ENCODE measurements at places on chromosomes 2 and 18. TPM values are rescaled to one million over a fixed set of nuclear protein-coding genes. Genes with fewer than 3 reads are reported as not detected.

LGALSL gene
- total RNA-seq: 2.1 TPM

DSG4 gene
- total RNA-seq: not detected

DCC gene
- not detected for total RNA-seq

ATP5F1A gene
- total RNA-seq: 287 TPM

APCDD1 gene
- not detected for total RNA-seq

DPYSL5 gene
- not detected for total RNA-seq

GRCh38 chr18:74288730-74289129 is 3.0 kb downstream of the CYB5A start:
- DNase-seq: no peak

DNA sequence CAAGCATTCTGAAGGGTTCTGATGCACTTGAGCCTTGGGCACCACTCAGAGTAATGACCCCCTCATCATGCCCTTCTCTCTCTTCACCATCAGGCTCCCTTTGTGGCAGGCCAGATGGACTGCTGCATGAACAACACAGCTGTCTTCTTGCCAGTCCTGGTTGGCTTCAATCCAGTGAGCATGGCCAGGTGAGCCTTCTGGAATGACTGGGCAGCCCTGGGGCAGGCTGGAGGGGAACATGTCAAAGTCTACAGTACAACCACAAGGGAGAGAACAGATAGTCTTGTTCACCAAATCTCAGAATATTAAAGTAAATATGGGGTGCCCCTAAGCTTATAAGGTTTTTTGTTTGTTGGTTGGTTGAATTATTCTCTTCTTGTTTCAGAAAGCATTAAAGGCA is 4.4 kb downstream of the GCKR start:
- no peak for DNase-seq

DNA sequence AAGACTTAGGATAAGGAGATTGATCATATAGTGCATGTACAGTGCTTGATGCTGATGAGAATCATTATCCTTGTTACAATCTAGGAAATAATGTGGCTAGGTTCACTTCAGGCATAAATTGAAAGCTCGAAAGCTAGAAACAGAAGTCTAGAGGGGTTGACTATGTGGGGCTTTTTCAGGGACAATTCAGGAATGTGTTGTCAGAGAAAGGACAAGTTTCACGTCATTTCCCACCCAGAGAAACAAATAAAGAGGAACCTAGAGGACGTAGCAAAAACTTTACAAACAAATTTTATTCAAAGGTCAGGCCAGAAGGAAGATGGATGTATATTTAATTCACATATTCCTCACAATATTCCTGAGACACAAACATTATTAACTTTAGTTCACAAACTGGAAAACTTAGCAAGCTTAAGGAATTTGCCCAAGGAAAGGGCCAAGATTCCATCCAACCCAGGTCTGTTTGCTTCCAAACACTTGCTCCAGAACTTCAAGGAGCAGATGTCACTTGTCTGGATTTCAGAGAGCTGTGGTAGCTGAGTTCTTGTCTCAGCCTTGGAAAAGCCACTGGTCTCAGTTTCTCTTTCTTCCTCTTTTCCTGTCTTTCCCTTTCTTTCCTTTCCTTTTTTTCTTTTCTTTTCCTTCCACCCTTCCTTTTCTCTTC is 7.4 kb downstream of the CYRIA start:
- DNase-seq: no peak

DNA sequence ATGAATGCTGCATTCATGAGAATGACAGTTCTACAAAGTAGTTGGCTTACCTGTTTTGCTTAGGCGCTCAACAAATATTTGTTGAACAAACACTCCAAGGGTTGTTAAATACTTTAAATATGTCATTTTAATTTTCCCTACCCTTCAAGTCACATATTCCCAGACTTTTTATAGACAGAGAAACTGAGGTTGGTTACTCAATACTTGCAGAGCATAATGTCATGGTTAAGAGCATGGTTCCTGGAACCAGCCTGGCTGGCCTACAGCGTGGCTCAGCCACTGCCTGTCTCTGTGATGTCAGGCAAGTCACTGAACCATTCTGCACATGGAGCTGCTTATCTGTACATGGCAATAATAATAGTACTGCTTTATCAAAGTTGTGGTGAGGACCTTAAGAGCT is 120.0 kb upstream of the STK17B start:
- no peak for DNase-seq

DNA sequence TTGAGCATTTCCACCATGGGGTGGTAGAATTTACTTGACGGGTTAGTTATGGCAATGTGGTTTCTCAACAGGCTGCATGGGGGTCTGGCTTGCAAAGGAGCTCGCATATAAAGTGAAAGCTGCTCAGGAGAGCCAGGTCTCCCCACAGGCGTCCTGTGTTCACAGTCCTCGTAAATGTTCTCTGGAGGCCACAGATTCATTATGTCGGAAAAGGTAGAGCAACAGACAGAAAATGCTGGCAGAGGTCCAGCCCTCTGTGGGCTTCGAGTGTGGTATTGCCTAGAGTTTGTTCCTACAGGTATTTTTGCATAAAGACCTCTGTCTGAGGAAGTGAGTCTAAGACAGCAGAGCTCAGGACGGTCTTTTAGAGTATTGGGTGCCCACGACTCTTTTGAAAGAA is 96.4 kb downstream of the CDCA7 start:
- DNase-seq: no peak

- no peak for DNase-seq
Observed at GRCh38 chr2:186862869-186863709, 14.1 kb upstream of the ZSWIM2 start.

DNA sequence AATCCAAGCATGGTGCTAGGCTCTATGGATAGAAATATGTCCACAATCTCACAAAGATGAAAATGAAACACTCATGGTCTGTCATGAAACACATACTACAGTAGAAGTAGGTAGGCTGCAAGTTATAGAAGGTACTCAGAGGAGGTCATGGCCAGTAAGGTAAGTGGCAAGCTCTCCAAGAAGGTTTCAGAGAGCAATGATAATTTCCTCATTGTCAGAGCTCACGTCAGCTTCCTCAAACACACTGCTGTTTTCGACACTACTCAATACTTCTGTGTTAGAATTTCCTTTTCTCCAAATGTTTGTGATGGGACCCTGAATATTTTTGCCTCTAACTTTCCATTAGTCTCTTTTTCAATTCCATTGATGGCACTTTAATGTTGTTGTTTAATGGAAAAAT is 25.5 kb downstream of the CCDC141 start:
- no peak for DNase-seq
